ENCODE measurements at places on chromosomes 4 and X.
A peak's percentile ranks its signal among the peaks of the same experiment; 100 is the strongest.

DNA sequence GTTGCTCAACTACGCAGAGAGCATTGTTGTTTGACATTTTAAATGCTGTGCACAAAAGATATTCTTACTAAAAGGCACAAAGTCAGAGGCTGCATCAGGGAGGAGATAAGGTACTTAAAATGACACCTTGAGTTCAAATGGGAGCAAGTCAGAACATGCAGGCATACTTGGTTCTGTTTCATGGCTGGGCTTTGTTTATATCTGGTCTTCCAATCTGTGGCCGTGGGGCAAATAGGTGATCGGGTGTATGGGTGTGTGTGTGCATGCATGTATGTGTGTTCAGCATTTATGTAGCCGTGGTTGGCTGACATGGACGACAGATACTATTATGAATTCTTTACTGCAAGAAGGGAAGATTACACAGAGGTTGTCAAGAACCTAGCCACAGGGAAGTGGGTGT is 106.1 kb downstream of the RASL11B start:
- no peak for DNase-seq

DNA sequence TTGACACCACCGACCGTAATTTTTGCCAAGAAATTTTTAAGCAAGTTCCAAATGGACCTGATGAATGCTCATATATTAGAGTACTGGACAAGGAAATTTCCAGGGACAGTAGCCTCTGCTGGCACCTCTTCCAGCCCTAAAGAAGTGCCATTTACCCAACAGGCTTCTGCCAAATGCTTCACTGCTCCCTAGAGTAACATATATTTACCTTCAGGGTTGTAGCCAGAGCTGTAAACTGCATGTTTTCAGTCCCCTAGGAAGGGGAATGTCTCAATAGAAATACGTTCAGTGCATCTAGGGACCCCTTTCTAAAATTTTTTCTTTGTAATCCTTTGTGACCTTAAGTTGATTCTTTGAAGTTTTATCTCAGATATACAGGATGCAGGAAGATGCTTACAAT is 143.1 kb upstream of the SMAD1 start:
- no peak for DNase-seq

DNA sequence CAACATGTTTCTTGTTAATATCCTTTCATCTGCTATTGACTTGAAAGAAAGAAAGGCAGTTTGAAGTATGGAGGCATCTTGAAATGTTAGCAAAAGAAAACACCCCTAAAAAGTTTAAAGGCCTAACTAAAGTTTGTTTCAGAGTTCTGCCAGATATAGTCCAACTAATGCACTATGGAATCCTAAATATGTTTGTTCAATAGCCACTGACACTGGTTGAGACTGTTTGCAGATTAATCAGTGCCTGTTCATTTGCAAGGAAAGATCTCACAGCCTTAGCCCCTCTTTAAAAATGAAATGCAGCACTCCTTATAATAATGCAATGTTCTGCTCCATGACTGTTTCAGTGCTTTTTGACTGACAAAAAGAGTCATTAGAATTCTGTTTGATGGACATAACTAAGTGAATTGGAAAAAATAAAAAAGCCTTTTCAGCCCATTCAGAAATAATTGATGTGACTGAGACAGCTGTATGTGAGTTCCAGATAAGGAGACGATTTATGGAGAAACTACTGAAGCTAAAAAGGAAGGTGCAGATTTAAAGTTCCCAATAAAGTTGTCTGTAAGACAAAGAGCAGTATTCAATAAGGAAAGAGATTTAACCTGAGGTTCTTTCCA is 192.0 kb downstream of the PCDH7 start:
- DNase-seq = no peak

- DNase-seq = no peak
Measured at GRCh38 chrX:45527834-45528233, 327.2 kb upstream of the DIPK2B start.

DNA sequence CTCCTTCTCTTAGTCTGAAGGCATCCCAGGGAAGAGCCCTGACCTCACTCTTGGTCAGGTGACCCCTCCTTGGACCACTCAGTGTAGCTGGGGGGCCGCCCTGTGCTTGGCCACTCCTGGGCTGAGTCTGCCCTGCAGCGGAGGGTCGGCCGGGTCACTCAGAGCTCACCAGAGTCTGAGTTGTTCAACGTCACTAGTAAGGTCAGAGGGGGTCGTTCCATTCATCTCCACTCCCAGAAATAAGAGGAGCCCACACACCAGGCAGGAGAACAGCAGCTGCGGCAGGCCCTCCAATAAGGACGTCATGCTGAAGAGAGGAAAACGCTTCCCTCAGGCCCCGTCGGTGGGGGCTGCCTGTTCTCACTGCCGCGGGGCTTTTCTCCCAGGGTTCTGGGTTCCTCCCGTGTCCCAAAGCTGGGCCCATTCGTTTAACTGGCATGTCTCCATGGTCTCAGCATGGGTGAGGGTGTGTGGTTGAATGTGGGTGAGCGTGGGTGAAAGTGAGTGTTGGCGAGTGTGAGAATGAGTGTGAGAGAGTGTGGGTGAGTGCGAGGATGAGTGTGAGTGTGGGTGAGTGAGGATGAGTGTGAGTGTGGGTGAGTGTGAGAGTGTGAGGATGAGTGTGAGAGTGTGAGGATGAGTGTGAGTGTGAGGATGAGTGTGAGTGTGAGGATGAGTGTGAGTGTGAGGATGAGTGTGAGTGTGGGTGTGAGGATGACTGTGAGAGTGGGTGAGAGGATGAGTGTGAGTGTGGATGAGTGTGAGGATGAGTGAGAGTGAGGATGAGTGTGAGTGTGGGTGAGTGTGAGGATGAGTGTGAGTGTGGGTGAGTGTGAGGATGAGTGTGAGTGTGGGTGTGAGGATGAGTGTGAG is 47.7 kb downstream of the ING2 start:
- DNase-seq = no peak

DNA sequence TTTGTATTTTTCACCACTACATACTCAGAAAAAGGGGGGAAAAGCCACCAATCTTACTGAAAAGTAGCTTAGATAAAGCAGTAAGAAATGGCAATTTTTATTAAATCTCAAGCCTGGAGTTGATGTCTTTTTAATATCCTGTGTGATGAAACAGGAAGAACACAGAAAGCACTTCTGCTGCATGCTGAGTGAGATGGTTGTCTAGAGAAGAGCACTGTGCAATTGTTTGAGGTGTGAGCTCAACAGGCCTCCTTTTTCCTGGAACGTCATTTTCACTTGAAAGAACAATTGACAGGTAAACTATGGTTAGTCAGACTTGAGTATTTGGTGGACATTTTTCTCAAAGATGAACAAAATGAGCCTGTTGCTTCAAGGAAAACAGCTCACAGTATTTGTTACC is 73.9 kb downstream of the RTL5 start:
- DNase-seq = no peak

- peak; percentile 29 for DNase-seq
Measured at GRCh38 chr4:169164669-169165415, 105.9 kb downstream of the SH3RF1 start.

DNA sequence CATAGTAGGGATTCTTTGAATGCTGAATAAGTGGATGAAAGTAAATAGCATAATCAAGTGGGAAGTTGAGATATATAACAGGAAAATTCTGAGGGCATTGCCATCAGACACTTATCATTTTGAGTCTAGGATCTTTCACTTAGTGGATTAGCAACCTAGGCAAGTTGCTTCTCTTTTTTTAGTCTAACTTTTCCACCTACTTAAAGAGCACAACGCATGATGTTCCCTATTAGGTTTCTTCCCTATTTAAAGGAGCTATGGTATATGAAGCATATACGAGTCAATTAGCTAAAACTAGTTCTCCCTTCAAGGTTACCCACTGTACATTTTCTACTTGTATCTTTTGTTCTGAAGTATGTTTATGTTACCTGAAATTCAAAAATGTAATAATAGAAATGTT is 67.1 kb upstream of the HS3ST1 start:
- no peak for DNase-seq

- DNase-seq = peak; percentile 6
Measured at GRCh38 chr4:126592088-126592487, 1040.7 kb upstream of the INTU start.

GRCh38 chr4:20195071-20195885 is 56.4 kb upstream of the SLIT2 start:
- DNase-seq = no peak

- no peak for DNase-seq
Measured at GRCh38 chr4:65242156-65242846, 428.0 kb downstream of the EPHA5 start.

GRCh38 chr4:2103843-2104547 is 44.9 kb downstream of the NAT8L start:
- DNase-seq = no peak

- no peak for DNase-seq
Measured at GRCh38 chrX:63985906-63986305, 200.9 kb upstream of the ARHGEF9 start.

DNA sequence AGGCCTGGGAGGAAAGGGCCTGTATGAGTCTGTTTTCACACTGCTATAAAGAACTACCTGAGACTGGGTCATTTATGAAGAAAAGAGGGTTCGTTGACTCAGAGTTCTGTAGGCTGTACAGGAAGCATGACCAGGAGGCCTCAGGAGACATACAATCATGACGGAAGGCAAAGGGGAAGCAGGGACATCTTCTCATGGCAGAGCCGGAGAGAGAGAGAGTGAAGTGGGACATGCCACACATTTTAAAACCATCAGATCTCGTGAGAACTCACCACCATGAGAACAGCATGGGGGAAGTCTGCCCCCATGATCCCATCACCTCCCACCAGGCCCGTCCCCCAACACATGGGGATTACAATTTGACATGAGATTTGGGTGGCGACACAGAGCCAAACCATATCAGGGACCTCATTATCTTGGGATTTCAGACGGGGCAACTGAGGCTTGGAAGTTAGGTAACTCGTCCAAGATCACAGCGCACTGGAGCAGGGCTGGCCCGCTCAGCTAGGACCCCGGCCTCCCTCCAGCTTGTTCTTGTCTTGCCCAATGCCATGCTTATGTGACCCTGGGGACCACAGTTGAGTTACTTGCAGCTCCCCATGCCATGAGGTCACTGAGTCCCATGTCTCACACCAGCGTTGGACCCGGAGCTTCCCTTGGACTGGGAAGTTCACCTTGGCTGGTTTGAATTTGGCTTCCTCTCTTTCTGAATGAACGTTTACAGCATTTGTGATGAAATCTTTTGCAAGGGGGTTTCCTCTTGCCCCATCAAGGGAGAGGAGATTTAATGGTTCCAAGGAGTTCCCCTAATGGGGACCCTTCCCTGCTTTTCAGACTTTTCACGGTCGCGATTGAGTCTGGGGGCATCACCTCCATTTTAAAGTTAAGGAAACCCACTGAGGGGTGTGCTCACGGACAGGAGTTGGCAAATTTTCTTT is 18.1 kb downstream of the HTRA3 start:
- DNase-seq = no peak

DNA sequence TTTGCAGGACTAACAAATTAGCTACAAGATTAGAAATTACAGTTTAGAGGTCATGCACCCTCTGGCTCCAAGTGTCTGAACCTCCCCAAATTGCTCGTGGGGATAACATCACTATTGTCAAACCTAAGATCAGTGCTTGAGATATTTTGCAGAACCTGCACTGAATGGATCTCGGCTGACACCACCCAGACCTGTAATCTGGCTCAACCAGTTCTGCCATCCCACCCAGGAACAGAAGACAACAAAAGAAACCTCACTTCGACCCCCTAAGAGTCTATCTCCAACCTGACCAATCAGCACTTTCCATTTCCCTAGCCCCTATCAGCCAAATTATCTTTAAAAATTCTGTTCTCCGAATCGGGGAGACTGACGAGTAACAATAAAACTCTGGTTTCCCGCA is 318.7 kb downstream of the NAP1L3 start:
- DNase-seq = no peak

DNA sequence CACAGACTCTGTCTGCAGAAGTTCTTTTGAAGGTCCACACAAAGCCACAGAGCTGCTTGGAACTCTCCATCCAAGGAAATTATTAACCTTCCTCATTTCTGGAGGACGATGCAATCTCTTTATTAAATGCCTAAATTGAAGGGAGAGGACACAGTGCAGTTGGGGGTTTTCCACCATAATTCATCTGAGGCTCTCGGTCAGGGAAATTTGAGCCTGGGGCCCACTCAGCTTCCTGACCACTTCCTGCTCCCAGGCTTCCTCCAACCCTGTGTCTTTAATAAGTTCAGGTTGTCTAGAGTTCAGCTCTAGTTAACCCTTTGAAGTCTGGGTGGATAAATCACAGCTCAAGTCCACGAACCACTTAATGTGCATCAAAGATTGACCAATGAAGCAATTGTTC is 58.5 kb downstream of the PRPS1 start:
- no peak for DNase-seq

GRCh38 chr4:40305328-40306170 is 29.6 kb upstream of the CHRNA9 start:
- no peak for DNase-seq

DNA sequence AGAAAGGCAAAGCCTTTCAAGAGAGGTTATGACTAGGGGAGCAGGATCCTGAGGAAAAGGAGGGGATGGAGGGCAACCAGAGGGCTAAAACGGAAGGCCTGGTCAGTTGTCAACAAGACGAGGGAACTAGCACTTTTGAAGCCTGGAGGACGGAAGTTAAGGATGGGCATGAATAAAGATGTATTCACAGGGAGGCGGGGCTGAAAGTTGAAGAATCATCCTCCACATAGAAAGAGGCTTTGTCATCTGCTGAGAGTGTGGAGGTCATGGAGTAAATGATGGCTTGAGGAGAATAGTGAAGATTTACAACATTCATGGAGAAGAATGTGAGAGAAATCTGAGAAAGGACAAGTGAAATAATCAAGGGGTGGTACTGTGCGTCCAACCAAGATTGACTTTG is 137.5 kb downstream of the MAGEB17 start:
- no peak for DNase-seq

GRCh38 chr4:161581262-161582230 is 582.3 kb downstream of the FSTL5 start:
- DNase-seq = no peak

DNA sequence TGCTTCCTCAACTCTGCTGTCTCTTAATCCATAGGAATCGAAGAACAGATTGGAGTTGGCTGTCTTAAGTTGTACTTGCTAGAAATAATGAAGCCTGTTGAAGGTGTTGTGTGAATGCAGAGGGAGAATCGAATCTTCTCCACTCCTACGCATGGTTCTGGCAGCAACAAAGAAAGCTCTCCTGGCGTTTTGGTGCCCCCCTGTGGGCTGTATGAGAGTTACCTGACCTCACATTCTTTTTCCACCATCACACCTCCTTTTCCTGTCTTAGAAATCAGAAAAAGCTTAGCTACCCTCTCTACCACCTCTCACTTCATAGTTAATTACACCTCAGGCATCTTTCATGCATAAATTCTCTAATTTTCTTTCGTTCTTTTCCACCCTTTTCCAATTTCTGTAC is 16.3 kb downstream of the KLF8 start:
- DNase-seq = no peak

GRCh38 chr4:138935-139334 is 14.6 kb downstream of the ZNF718 start:
- DNase-seq = no peak
